A549 (cell line): ENCODE measurements at places on chromosomes 4 and X. TPM values are rescaled to one million over a fixed set of nuclear protein-coding genes. Genes with fewer than 3 reads are reported as not detected.

DNA sequence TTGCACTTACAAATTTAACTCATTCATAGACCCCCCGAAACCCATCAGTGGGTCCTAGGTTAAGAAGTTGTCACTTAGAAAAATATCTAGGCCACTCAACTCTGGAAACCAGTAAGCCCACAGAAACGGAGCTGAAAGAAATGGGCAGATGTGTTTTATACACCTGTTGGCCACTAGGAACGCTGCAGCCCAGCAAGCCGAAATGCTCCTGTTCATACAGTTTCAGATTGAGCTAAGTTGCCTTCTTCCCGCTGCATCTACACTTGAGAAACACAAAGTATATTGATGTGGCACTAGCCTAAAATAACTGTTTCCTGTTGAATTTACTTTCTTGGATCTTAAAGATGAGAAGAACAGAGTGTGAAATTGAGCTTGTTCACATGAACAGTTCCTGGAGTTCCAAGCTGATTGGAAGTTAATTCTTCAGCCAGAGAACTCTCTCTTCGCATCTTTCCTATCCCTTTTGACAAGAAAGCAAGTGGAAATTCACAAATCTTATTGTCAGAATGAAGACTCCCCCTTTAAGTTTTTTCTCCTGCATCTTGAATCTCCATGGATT lies 174.1 kb downstream of the RBMX2 start:
- peak; percentile 51 for DNase-seq

GRCh38 chr4:101284546-101284945 lies 62.8 kb downstream of the PPP3CA start:
- DNase-seq: no peak

- no peak for DNase-seq
These were observed 160.0 kb upstream of the NAP1L5 start for GRCh38 chr4:88857588-88857987.

- no peak for DNase-seq
These were observed 145.6 kb downstream of the RAP1GDS1 start for GRCh38 chr4:98406819-98407218.

GRCh38 chrX:119486745-119487144 lies 18.5 kb downstream of the SLC25A5 start:
- DNase-seq: no peak

GRCh38 chr4:76931087-76931486 lies 18.5 kb upstream of the SEPTIN11 start:
- no peak for DNase-seq

DNA sequence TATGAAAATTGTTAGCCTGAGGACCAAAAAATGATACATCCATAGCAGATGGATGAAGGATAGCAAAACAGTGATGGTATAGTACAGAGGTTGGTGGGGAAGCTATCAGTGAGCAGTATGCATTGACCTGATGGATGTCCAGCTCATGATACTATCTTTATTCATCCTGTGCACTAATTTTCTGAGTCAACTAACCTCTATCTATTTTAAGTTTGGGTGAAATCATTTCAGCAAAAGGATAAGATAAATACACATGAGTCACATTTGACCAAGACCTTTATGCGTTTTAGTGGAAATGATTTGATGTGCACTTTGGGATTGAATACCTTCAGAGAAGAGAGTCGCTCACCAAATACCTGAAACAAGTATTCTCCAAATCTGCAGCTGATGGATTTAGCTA lies 351.0 kb upstream of the NR3C2 start:
- DNase-seq: no peak

DNA sequence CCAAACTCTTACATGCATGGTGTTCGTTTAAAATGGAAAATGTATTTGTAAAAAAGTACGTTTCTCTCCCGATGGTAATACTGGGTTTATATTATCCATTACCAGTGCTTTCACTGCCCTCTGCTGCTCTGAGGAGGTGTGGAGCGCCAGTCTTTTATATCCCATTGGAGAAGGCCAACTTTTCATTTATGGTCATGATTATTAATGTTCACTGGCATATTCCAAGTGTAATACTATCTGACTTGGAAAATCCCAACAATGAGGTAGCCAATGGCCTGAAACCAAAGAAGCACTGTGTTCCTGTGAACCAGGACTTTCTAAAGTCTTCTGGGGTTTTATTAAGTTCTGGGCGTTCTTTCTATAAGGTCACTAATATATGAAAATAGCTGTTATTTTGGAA lies 80.7 kb downstream of the SYNPO2 start:
- DNase-seq: peak; percentile 38

DNA sequence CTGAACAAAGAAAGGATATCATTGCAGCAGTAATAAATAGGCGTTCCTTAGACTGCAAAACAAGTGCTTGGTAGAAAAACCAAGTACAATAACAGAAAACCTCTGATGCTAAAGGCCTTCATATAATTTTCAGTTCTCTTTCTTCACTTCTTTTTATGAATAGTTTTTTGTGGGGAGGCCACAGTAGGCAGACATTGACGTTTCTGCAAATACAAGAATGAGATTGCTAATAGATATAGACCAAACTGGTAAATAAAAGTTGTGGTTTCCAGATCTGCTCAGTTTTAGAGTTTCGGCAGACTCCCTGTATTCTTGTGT lies 57.0 kb upstream of the RAP1GDS1 start:
- no peak for DNase-seq

DNA sequence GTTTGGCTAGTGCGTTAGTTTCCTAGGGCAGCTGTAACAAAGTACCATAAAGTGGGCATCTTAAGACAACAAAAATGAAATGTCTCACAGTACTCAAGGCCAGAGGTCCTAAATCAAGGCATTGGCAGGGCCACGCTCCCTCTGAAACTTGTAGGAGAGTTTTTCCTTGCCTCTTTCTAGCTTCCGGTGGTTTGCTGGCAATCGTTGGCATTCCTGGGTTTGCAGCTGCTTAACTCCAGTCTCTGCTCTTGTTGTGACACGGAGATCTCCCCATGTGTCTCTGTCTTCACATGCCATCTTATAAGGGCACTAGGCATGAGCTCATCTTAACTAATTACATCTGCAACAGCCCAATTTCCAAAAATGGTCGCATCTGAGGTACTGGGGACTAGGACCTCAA lies 362.0 kb upstream of the BOD1L1 start:
- peak; percentile 10 for DNase-seq

DNA sequence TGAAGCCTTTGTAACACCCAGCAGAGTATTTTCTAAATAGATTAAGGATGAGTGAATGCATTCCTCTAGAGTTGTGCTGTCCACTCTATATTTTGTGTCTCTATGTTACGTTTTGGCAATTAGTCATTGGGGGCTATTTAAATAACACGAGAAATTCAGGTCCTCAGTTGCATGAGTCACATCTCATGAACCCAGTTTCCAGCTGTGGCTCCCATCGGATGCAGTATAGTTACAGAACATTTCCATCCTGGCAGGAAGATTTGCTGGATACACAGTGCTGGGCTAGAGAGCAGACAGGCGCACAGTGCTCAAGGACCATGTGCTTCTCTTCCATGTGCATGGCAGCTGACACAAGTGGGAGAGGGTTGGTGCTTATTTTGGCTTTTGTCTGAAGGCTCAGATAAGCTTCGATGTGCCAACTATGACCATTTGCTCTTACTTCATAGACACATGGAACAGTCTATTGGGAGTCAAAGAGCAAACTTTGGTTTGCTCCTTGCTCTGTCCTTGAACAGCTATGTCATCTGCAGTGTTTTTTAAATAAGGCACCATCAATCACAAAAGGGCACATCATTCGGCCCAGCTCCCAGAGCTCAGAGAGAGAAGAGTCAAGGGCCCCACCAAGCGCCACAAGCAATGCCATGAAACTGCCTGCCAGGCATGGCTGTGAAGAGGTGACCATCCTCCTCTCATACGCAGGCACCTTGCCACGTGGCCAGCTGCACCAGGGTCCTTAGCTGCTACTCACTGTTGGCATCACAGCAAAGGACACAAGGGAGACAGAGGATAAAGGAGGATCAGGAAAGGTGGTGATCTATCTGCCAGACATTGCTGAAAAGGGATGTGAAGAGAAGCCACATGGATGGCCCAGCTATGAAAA lies 8.1 kb upstream of the STS start:
- no peak for DNase-seq

DNA sequence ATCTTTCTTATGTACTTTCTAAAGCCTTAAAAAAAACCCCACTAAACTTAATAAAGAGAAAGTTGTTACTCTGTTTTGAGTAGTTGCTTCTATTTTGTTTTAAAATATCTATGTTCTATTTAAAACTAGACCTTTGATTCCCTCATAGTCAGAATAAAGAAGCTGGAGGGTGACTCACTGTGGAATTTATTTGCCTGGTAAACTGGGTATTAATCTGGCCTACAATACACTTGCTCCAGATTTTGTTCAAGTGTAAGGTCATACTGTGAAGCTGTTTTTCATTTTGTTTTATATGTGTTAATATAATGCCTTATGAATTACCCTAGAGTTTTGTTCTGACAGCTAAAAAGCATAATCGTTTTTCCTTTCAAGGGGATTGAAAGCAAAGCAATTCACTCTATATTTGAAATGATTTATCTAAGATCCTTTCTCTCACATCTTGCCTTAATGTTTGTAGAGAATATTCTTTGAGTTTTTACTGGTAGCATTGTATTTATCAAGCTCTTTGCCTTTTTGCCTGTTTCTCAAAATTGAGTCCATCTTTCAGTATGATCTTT lies 277.4 kb upstream of the PITX2 start:
- DNase-seq: no peak

DNA sequence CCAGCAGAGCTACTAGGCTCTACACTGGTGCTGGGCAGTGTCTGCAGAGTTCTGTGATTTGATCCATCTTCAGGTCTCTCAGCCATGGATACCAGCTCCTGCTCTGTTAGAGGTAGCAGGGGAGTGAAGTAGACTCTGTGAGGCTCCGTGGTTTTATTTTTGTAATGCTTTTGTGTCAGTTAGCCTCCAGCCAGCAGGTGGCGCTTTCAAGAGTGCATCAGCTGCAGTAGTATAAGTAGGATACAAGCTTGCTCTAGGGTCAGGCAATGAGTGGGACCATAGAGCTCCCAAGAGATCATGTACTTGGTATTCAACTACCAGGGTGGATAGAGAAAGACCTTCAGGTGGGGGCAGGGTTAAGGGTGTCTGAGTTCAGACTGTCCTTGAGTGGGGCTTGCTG lies 362.5 kb upstream of the TRAM1L1 start:
- peak; percentile 9 for DNase-seq

- no peak for DNase-seq
These were observed 12.9 kb upstream of the SMPX start for GRCh38 chrX:21770631-21771321.

DNA sequence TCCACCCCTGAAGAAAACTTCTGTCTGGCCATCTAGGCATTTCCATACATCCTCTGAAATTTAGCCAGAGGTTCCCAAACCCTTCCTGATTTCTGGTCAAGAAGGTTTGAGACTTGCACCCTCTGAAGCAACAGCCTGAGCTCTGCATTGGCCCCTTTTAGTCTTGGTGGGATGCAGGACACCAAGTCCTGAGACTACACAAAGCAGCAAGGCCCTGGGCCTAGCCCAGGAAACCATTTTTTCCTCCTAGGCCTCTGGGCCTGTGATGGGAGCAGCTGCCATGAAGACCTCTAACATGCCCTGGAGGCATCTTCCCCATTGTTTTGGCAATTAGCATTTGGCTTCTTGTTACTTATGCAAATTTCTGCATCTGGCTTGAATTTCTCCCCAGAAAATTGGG lies 196.6 kb downstream of the IL1RAPL2 start:
- DNase-seq: no peak

DNA sequence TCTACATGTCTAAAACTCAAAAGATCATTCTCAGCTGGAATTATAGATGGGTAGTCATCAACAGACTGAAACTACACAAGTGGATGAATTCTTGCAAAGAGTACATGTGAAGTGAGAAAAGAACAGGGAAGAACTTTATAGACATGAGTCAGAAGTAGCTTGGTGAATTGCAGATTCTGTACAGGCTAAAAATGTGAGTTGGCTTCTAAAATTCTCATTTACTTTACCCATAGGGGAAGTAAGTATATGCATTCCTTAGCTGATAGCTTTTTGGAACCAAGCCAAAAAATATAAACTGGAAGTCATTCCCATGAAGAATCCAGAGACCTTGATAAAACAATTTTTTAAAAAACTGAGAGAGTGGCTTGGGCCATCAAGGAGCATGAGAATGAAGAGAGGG lies 584.2 kb upstream of the FTHL17 start:
- no peak for DNase-seq

DNA sequence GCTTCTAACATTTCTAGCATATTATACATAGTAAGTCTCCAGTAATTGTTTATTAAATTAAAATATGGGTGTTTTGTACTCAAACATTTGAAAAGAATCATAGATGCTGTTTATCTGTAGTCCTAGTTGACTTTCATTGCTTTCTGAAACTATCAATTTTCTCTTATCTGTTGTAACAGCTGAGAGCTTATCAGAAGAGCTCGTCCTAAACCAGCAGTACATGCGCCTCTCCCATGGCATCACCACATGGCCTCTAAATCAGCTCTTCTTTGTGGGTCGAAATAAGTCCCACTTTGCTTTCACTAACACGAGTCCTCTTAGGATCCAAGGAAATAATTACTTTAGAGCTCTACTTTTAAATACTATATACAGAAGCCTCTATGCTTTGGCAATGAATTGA lies 55.1 kb downstream of the PPP3CA start:
- no peak for DNase-seq

DNA sequence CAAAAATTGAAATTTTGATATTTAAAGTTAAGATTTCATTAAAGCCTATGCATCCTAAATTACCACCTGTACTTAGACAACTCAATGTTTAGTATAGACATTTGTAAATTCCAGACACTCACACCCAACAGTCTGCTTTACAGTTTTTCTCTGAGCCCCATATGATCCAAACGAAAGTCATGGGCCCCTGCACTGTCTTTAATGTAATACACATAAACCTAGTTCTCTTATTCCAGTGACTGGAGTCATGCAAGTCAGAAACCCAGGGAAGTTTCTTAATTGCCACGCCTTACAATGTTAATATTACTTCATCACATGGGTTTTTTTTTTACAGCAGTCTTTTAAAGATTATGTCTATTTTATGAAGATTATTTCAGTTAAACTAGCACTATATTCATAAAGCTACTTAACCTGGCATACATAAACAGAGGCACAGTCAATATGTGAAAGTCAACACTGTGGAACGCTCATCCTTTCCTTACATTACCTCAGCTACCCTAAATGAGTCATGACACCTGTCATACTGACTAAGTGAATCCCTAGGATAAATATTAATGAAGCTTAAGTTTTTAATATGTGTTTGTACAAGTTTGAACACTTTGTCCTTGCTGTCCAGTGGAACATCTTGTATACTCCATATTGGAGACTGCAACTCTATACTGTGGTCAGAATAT lies 67.7 kb upstream of the H2AZ1 start:
- peak; percentile 8 for DNase-seq

GRCh38 chr4:2220016-2220630 lies 21.8 kb downstream of the HAUS3 start:
- peak; percentile 56 for DNase-seq

The AR gene
- polyA plus RNA-seq: 2.2 TPM in 3 replicates

The CCDC110 gene
- polyA plus RNA-seq: 0.03 TPM in 1 of 3 replicates, not detected in the others

The GABRE gene
- 60.7 to 80.3 TPM (median 64.0 TPM) in 3 replicates for polyA plus RNA-seq

The SYNPO2 gene
- 1.8 to 2.5 TPM (median 2.0 TPM) in 3 replicates for polyA plus RNA-seq

The MID2 gene
- polyA plus RNA-seq: 4.3 to 5.1 TPM (median 4.6 TPM) in 3 replicates

The SLC25A5 gene
- polyA plus RNA-seq: 604 to 638 TPM (median 625 TPM) in 3 replicates

The ADH1A gene
- polyA plus RNA-seq: not detected in 3 replicates

The MAGEB18 gene
- not detected in 3 replicates for polyA plus RNA-seq

The CITED1 gene
- polyA plus RNA-seq: 0.26 to 0.43 TPM (median 0.30 TPM) in 3 replicates
